ENCODE measurements at places on chromosomes 16 and 17.

- DNase-seq: no peak
Measured at GRCh38 chr17:2849327-2849670, 53.1 kb downstream of the RAP1GAP2 start.

DNA sequence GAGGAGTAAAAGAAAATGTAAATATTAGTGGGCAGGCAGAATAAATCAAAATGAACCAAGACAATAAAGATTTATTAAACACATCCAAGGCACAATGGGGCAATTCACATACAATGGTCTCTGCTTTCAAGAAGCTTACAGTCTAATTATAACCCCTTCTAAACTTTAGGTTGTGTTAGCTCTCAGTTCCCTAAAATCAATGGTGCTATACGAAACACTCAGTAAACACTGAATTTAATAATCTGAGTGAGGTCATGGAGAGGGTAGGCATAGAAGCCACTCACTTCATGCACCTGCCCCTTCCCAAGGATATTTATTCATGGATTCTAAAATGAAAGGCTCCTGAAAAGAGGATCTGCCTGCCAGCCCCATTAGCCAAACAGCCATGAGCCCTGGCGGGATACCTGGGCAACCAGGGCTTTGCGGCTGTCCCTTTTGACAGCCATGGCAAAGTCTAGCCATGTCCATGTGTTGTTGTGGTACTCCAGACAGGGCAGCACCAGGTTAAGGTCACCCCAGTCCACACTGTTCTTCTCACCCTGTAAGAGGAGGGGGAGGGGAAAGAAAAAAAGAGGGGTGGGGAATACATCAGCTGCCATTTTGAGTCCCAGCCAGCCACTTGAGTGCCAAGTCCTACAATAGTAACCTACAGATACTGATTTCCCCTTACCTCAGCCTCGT lies 1.4 kb upstream of the RSKR start:
- no peak for DNase-seq

- no peak for DNase-seq
Measured at GRCh38 chr17:63931981-63932561, at the start of gene CD79B. Gene CD79B, minus strand, starts transcription at chr17:63932331. Its CDS starts 70 bp downstream, at chr17:63932261.

DNA sequence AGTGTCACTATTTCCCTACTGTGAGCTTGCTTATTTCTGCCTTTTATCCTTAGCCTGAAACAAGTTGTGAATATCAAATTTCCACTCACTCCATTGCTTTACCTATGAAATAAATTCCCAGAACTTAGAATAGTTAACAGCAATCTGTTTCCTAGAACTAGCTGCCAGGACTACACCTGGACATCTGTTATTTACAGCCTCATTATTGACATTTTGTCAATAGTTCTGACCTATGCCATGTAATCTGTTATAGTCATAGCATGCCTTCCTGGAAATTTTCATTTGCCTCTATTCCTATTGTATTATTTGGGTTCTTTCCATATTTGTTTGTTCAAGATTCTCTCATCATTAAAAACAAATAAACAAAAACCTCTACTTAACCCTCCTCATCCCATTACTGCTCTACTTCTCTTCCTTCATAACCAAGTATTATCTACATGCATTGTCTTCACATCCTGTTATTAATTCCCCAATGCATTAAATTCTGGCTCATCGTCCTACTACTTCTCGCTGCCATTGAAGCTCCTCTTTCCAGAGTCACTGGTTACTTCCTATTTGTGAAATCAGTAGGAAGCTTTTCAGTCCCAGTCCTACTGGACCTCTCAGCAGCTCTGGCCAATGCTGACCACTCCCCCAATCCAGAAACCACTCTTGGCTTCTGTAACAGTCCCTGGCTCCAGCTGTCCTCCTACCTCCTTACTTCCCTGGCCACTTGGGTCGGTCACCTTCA lies 55.3 kb downstream of the PIGL start:
- DNase-seq: no peak

GRCh38 chr17:16250635-16251034 lies 33.6 kb downstream of the PIGL start:
- no peak for DNase-seq

GRCh38 chr16:81140930-81141780 lies 45.0 kb upstream of the GCSH start:
- DNase-seq: peak; percentile 12

- DNase-seq: no peak
Measured at GRCh38 chr17:51353296-51353695, 93.0 kb downstream of the UTP18 start.

GRCh38 chr17:67041941-67042899 lies 2.1 kb upstream of the CACNG1 start:
- no peak for DNase-seq

All from PC-3 (cell line).